ENCODE measurements at places on chromosomes 13 and 19.

- peak; percentile 40 for DNase-seq
Measured at GRCh38 chr13:51849145-51850101, 4.4 kb upstream of the TMEM272 start.

- DNase-seq = no peak
Measured at GRCh38 chr19:50512999-50513745, 541 bp downstream of the ASPDH start.

- no peak for DNase-seq
Measured at GRCh38 chr19:21398851-21399250, 1.9 kb downstream of the ZNF493 start.

DNA sequence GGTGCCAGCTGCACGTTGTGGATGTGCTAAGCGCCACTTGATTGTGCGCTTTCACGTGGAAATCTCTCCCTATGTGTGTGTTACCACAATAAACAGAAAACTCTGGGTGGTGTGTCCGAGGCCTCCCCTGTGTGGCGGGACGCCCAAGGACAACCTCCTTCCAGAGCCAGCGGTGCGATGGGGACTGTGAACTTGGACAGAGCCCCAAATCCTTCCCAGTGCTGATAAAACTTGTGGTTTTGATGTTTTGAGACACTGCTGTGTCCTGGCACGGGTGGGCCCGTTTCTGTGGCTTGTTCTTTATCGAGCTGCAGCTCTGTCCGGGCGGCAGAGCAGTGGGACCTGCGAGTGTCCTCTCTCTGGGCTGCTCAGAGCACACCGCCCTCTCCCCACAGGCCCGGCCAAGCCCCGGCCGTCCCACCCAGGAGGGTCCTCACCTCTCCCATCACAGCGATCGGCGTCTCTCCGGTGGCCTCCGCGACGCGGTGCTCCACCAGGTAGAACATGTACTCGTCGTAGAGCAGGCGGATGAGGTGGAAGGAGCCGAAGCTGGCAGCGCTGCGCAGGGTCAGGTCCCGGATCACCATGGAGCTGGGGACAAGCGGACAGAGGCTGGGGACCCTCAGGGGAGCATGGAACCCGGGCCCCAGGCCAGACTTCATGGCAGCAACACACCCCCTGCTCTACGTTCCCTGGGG is 18.8 kb upstream of the RANBP3 start:
- DNase-seq = no peak

DNA sequence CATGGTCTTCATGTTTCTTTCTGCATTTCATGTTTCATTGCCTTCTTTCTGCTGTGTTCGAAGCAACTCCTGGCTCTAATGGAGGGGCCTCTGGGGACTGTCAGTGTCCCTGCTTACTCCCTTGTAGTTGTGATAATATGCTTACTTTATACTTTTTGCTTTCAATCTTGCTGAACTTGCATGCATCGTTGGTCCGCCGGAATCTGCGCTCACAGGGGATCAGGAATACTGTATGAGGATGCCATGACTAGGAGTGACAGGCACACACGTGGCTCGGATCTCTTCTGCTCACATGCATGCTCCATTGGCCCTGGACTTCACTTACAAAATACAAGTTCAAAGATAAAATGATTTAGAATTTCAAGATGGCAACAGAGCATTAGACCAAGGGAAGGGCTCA is 108.8 kb downstream of the SIPA1L3 start:
- no peak for DNase-seq

DNA sequence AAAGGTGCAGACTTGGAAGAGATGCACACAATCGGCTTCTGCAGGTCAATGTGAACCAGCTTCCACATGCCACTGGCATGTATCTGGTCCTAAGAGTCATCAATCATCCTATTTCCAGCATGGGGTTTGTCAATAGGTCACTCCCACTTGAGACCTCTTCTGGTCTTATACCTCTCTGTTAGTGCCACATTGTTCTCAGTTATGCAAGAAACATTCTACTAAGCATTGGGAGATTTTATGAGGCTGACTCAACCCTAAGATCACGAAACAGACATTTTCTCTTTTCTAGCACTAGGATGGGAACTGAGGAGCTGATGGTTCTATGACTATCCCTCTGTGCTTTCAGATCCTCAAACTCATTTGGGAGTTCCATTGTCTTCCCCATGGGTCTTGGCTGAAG is 581.5 kb upstream of the KLF12 start:
- DNase-seq = no peak

DNA sequence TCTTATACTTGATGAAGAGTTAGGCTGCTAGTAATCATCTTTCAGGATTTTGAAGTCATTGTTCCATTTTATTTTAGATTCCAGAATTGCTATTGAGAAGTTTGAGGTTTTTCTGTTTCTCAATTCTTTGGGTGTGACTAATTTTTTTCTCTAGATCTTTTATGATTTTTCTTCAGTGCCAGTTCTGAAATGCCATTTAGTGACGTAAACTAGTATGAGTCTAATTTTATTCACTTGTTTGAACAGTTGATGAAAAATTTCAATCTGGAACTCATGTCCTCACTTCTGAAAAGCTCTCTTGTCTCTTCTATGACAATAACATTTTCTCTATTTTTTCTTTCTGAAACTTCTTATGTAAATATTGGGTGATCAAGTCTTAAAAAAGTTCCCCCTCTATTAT is 188.5 kb upstream of the HTR2A start:
- DNase-seq = no peak

- no peak for DNase-seq
Measured at GRCh38 chr13:94997126-94997525, 284.8 kb upstream of the SOX21 start.

DNA sequence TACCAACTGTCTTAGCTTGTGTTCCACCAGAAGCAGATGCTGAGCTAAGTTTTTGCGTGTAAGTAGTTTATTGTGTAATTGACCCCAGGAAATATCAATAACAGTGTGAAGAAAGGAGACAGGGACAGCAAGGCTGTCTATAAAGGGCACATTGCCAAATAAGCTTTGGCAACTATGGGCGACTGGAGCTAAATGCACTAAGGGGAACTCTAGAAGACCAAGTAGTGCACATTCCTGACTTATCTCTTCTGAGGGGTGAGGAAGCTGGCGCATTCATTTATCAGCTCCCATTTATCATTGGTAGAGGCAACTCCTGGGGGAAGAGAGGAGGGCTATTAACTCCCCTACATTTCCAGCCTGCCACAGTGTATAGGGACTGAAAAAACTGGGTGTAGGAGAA is 135.0 kb downstream of the DLEU7 start:
- DNase-seq = no peak

- no peak for DNase-seq
Measured at GRCh38 chr13:50162001-50162400, 146.8 kb downstream of the KCNRG start.

- DNase-seq = no peak
Measured at GRCh38 chr13:114122127-114122511, 10.3 kb downstream of the RASA3 start.

DNA sequence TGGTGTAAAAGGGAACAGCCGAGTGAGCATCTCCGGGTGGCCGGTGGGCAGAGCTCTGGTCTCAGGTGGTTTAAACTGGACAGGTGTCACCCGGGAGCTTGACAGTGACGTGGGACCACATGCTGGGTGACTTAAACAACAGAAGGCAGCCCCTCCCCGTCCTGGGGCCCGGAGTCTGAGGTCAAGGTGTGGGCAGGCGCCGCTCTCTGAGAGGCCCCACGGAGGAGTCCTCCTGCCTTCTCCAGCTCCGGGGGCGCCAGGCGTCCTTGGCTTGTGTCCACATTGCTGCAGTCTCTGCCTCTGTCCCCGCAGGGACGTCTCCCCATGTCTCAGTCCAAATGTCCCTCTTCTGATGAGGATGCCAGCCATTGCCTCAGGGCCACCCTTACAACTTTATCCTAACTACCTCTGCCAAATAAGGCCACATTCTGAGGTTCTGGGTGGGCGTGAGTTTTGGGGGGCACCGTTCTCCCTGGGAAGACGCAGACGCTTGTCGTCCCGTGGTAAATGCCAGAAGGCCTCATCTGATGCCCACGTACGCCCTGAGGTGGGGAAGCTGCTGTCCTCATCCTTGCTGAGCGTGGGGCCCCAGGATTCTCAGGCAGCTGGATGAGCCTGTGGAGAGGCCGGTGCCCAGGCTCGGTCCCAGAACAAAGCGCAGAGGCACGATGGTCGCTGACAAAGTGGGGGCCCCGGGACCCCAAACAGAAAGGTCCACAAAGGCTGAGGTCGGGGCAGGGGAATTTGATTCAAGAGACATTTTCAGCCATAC is 12.9 kb downstream of the GZMM start:
- DNase-seq = no peak

DNA sequence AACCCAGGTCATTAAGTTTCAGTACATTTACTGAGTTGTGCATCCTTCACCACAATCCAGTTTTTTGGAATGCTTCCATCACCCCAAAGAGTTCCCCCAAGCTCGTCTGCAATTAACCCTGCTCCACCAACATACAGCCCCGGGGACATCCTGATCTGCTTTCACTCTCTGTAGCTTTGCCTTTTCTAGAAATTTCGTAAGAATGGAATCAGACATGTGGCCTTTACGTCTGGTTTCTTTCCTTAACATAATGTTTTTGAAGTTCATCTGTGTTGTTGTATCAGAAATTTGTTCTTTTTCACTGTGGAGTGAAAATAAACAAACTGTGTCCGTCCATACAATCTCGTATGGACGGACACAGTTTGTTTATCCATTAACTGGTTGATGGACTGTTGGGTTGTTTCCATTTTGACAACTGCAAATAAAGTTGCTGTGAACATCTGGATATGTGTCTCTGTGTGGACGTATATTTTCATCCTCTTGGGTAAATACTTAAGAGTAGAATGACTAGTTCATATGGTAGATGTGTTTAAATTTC is 2.9 kb downstream of the KLHL26 start:
- no peak for DNase-seq

DNA sequence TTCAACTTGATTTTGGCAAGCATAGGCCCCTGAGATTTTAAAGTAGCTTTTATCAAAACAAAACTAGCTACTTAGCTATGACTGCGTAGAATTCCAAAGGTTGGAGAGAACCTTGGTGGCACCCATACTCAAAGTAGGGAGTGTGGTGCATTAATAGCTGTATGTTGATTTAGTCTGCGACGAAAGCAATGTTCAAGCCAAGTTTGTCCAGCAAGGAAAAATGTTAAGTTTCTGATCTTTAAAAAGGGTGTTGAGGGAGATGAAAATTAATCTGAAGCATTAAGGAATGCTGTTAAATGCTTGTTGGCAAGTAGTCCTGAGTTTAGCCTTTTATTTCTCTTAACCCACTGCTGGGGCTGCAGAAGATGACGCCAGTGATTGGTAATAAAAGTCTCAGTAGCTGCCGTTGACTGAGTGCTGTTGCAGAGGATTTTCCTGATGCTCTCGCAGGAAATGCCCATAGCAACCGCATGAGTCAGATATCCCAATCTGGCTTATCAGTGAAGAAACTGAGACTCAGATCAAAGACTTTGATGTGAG is 75.9 kb upstream of the RNF113B start:
- DNase-seq = no peak

- no peak for DNase-seq
Measured at GRCh38 chr19:747432-748273, 3.3 kb upstream of the MISP start.

GRCh38 chr19:18663940-18664530 is 19.4 kb upstream of the CRTC1 start:
- no peak for DNase-seq

DNA sequence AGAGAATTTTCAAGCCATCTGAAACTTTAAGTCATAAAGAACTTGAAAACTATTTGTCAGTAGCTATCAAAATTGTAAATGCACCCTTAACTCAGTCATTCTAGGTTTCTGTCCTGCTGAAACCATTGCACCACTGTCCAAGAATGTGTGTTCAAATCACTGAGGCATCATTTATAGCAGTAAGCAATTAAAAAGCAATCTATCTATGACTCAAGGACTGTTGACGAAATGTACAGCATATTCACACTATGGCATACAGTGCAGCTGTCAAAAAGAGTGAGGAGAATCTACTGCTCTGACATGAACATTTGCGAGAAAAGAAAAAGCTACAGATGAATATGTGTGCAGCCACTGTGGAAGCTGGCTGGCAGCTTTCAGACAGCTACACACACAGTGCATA is 71.2 kb downstream of the ING1 start:
- no peak for DNase-seq

DNA sequence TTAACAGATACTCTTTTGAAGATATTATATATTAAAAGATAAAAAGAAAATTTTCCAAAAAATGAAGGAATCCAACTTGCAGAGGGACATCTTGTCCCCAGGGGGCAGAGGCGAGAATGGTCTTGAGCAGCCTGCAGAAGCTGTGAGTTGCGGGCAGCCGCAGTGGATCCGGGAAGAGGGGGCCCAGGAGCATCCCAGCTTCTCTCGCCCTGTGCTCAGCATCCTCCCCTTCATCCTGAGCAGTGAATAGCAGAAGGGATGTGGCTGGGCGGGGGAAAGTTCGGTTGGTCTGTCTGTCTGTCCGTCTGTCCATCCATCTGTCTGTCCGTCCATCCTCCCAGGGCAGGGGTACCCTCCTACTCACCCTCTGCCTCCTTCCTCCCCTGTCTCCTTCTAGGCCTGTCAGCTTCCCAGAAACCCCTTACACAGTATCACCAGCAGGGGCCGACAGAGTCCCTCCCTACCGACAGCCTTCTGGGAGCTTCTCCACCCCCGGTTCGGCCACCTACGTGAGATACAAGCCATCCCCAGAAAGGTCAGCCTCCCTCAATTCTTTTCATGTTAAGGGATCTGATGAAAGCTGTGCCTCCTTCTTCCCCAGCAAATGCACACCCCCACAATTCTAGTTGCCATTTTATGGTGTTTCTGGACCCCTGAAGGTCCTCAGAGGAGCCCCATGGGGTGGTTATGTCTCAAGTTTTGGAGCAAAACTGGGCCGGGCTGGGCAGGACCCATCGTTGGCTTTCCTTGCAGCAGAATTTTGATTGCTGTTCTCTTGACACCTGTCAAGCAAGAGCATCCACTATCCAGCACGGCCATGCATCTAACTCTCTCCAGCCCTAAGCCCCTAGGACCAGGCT is 81.6 kb downstream of the DPF1 start:
- peak; percentile 38 for DNase-seq

GRCh38 chr19:3785938-3786824 is at the start of gene MATK:
MATK (minus strand) TSS chr19:3786381; CDS start chr19:3785135, 1,246 bp downstream.
- DNase-seq = peak; percentile 43

DNA sequence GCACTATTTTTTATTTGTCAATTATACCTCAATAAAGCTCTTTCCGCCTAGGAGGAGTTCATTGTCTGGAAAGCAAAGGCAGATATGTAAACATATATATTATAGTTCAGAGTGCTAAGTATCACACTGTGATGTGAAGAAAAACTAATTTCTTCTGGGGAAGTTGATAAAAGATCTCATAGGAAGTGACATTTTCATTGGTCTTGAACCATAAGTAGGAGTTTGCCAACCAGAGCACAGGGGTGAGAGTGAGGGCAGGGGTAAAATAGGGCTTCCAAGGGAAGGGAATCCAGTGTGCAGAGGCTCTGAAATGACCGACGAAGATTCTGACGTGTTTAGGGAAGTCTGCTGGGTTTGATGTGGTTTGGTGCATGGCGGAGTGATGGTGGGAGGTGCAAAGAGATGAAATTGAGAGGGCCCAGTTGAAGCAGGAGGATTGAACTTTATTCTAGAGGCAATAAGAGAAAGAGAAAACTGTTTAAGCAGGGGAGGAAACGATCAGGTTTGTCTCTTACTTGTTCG is 780 bp upstream of the GTF2F2 start:
- DNase-seq = peak; percentile 42

Data from stimulated activated CD4-positive, alpha-beta T cell treated with anti-CD3 and anti-CD28 coated beads, Interleukin-4, amount 100 ng/mL, for 1 hour (primary cell).